NCI-H524 (cell line): ENCODE measurements at places on chromosomes 7 and 10.

- DNase-seq = no peak
Observed at GRCh38 chr10:71338728-71339495, 19.9 kb downstream of the SLC29A3 start.

- no peak for DNase-seq
Observed at GRCh38 chr7:117776224-117776623, 97.0 kb downstream of the CTTNBP2 start.

DNA sequence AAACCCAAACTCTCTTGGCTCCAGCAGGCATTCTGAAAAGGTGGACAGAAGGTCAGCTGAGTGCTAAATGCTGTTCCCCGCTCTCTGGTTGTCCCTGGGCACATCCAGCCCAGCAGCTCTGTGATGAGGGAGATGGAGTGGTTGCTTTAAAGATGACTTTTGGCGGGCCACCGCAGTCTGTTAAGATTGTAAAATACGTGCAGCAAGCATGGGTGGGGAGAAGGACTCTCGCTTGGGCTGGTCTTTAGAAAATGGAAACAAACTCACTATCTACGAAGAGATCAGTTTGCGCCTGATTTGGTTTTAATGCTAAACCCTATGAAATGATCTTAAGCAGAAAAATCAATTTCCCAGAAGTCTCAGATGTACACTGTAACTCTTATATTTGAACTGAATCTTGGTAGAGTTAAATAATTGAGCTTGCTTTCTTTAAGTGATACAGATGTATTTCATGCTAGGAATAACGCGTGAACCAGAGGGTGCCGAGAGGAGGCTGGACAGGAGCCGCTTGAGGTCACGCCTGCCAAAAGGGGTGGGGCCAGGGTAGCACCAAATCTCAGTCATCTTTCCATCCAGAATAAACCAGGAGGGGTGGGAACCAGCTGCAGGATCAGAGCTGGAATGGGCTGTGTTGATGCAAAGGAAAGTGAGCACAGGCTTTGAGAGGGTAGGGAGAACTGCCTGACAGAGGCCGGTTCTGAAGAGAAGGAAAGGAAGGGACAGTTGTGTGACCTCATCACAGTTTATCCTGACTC lies 170.2 kb upstream of the MKI67 start:
- no peak for DNase-seq

GRCh38 chr7:91249506-91250233 lies 14.6 kb upstream of the FZD1 start:
- DNase-seq = no peak

- no peak for DNase-seq
Observed at GRCh38 chr10:78542141-78542489, 508.5 kb downstream of the RPS24 start.
